ENCODE measurements at places on chromosomes 11 and 22. TPM values are rescaled to one million over a fixed set of nuclear protein-coding genes. Genes with fewer than 3 reads are reported as not detected.
A peak's percentile ranks its signal among the peaks of the same experiment; 100 is the strongest.

DNA sequence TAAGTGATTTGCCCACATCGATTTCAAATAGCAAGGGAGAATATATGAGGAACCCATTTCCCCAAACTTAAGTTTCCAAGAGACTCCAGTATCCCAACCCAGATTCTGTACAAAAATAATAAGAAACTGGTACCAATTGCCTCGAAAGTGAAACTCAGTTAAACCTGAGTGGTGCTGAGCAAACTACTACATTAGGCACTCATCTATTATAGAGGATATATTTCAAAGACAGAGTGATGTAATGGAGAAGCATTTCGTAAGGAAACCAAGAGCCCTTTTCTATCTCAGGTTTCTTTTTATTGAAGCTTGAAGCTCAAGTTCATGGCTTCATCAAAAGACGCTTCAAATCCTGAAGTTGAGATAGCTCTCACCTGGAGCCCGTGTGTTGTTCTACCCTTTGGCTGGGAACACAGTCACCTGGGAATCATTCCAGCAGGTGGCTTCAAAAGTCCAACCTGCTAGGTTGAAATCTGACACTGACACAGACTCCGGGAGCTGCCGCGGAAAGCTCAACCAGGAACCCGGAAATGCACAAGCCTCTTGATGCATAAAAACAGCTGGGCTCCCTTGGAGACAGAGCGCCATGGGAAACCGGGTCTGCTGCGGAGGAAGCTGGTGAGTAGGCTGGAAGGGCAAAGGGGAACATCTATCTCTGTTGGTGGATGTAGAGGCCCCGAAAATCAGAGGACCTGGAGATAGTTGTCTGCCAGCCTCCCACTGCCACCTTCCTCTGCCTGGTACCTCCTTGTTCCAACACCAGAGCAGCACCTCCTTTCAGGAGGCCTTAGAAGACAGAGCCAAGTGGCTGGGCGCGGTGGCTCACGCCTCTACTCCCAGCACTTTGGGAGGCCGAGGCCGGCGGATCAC, at the start of gene C11orf52:
C11orf52 (plus strand) TSS at position 524 of the 867 bp plus-strand sequence; CDS start at position 584, 60 bp downstream.
- DNase-seq = no peak

GRCh38 chr11:69963533-69964246, 114.4 kb upstream of the ANO1 start:
- DNase-seq = no peak

DNA sequence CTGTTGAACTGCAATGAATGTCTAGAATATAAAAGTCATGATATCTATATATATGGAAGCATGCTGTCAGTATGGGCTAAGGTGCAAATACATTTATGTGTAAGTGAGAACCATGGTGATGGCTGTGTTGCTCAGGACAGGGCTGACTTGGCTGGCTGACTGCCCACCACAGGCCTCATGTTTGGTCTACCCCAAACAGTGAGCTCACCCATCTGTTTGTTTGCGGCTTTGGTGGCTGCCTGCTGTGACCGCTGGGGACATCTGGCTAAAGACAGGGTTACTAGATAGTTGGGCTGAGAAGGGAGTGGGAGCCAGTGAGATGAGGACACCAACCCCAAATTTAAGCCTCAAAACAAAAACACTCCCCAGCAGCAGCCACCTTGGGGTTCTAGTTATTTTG, 6.3 kb downstream of the CD44 start:
- no peak for DNase-seq

DNA sequence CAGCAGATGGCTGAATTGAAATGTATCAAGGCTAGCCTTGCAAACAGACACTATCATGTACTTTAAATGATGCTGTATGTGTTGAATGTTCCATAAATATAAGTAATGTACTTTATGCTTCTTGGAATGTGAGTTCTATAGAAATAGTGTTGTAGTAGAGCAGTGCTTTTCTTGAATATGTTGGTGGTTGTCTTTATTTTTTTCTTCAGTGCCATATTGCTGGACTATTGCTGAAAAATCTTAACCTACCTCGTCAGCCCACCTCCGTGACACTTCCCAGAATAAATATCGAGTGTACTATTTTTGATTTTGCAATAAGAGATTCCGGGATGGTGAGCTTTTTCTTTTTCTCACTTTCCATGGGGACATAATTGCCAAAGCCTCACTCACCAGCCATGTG, 153.9 kb downstream of the NAV2 start:
- no peak for DNase-seq

DNA sequence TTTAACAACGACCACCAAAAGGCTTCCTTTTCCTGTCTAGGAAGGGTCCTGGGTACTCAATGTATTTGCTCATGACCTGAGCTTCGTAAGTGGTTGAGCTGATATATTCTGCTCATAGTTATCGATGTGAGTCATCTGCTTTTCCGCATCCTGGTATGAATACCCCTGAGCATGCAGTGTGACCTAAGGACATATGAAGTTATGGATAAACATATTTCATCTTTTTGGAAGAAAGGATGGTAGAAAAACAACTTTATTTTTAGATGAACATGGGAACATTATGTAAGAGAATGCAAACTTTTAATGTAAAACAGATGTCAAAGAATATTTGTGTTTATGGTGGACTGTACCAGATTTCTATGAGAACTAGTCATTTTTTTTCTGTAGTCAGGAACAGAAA, 28.4 kb downstream of the TRPC6 start:
- DNase-seq = no peak

- DNase-seq = no peak
These were observed 126.9 kb upstream of the CHORDC1 start for GRCh38 chr11:90349731-90350130.

DNA sequence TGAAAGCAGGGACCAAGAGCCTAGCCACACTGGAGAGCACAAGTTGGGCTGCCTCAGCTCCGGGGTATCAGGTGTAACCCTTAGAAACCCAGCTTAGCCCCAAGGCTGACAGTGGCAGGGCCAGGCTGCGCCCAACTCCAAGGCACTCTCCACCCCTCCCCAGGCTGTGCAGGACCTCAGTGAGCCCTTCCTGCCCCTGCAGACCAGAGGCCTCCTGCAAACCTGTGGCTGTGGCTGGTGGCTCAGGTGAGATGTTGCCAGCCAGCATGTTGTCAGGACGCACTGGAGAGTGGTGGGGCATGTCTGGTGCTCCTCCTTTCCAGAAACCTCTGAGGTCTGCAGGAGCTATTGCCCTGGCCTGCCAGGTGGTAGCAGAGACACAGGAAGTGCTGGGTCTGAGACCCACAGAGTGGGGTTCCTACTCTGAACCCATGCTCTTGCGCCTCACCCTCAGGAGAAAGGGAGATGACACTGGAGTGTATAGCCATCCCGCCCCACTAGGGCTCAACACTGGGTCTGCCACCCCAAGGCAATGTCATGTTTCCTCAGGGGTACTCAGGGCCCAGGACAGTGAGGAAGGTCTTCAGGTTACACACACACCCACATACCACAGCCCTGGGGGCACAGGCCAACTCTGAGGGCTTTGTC, 2.4 kb upstream of the SCARF2 start:
- no peak for DNase-seq

- DNase-seq = peak; percentile 56
These were observed 269.4 kb downstream of the TMEM135 start for GRCh38 chr11:87307101-87307500.

DNA sequence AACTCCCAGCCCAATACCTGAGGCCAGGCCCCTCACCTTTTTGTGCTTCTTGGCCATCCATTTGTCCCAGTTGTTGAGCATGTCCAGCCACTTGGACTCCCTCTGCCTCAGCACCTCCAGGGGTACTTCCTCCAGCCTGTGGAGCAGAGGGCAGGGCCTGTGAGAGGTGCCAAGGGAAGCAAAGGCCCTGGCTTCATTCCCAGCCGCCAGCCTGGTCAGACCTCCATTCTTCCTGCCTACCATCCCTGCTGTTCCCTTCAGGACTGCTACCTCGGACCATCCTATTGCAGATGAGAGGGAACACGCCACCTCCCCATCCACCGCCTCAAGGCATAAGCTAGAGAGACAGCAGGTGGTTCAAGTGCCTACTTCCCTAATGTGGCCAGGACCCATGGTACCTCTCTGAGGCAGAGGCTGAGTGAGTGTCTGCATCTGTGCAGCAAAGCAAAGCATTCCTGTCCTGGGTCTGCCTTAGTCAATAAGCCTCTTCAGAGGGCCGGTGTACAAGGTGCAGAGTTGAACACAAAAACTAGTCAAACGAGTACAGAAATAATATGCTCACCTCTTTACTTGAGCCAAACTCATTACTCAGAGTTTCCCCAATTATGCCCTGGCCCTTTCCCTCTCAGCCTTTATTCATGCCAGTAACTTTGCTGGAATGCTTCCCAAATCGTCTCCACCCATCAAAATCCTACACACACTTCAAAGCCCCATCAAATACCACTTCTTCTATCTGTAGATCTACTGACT, 15.4 kb upstream of the CASTOR1 start:
- DNase-seq = peak; percentile 72

- DNase-seq = no peak
These were observed 10.2 kb downstream of the SLC25A1 start for GRCh38 chr22:19168088-19168890.

GRCh38 chr11:22869325-22869724, 9.1 kb upstream of the CCDC179 start:
- DNase-seq = no peak

DNA sequence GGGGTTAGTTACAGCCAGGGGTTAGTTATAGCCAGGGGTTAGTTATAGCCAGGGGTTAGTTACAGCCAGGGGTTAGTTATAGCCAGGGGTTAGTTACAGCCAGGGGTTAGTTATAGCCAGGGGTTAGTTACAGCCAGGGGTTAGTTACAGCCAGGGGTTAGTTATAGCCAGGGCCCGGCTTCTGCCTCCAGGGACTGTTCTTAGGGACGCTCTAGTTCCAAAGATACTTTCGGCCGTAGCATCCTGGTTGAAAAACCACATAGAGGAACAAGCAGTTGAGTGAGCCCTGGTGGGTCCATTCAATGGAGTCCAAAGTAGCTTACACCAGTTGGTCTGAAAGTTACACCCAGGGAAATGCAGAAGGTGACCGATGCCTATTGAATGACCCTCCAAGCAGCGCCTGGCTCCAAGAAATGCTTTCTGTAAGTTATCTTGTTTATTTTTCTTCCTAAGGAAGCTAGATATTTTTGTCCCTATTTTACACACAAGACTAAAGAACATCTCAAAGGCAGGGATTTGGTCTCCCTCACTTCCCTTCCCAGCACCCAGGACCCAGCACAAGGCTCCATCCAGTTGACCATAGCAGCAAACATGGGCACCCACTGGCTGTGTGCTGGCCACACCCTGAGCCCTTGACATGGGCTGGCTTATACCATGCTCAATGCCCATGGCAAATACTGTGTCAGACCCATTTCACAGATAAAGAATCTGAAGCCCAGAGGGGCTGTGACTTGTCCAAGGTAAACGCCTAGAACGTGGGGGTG, 49.7 kb upstream of the SHISAL1 start:
- DNase-seq = peak; percentile 48

GRCh38 chr11:127412722-127413380, 412.3 kb upstream of the KIRREL3 start:
- DNase-seq = no peak

DNA sequence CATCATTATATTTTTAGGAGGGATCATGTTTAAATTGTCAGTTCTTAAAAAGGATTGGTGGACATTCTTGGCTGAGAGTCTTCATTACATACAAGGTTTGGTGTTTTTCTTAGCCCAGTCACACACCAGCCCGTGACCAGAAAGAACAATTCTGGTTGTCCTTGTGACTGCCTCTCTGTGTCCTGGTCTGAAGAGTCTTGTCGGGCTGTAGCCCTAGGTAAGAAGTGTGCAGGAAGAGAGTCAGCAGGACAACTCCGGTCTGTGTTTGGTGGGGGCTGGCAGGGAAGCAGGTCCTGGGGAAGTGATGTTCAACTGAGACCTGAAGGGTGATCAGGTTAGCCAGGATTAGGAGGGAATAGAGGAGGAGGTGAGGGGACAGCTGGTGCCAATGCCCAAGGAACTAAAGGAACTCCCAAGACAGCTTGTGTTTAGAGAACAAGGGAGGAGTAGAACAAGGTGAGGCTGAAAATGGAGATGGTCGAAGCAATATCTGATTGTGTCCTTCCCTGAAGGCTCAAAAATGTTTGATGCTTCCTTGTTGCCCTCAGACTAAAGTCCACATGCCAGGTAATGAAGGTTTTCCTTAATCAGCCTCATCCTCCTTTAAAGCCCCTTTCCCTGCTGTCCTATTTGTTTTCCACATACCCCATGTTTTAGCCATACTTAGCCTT, 65.3 kb upstream of the ADORA2A start:
- DNase-seq = no peak

DNA sequence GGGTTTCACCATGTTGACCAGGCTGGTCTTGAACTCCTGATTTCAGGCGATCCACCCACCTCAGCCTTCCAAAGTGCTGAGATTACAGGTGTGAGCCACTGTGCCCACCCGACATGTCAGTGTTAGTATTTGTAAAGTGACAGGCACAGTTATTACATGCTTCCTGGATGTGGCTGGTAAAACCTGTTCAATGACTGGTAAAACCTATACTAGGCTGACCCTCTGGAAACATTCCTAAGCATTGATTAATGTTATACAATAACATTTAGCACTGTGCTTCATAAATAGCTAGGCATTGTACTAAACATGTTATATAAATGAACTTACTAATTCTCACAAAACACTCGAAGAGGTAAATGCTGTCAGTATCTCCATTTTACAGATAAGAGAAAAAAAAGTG, 20.9 kb upstream of the JHY start:
- DNase-seq = no peak

DNA sequence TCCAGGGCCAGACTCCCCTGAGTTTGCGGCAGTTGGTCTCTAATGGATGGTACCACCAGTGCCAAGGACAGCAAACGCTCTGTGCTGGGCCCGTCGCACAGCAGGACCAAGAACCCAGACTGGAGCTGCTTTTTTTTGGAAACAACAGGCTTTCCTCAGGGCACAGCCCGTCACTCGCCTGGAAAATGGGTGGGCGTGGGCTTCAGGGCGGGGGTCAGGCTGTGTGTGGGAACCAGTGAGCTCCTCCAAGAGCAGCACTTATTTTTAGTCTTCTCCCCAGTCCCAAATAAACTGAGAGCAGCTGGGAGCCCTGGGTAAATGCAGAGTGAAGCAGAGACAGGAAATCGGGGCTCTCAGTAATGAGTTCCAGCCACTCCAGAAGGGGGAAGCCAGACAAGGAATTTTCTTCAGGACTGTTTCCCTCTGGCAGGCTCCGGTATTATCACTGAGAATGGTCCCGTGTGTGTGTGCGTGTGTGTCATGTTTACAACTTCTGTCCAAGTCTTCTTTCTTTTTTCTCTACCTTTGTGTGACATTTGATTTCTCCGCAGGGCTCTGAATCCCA, 63.0 kb downstream of the PPFIBP2 start:
- peak; percentile 78 for DNase-seq

GRCh38 chr11:111935317-111936039, 1.7 kb upstream of the DIXDC1 start:
- DNase-seq = peak; percentile 52

C22orf15 gene
- total RNA-seq = 4.9 TPM

BIRC3 gene
- total RNA-seq = 2.4 TPM

RIMBP3C gene
- total RNA-seq = 0.63 TPM

EFEMP2 gene
- 57.3 TPM for total RNA-seq

PKP3 gene
- total RNA-seq = 1.3 TPM

SYT12 gene
- total RNA-seq = not detected

TYR gene
- not detected for total RNA-seq

NPAS4 gene
- not detected for total RNA-seq

TRIM49D1 gene
- total RNA-seq = not detected

RAG2 gene
- total RNA-seq = not detected

HYOU1 gene
- total RNA-seq = 117 TPM

EHF gene
- total RNA-seq = 0.18 TPM

UBQLNL gene
- 0.36 TPM for total RNA-seq

NXPE4 gene
- not detected for total RNA-seq

MS4A10 gene
- not detected for total RNA-seq

PNPLA5 gene
- total RNA-seq = not detected

Measured in fibroblast of the aortic adventitia (primary cell).